ENCODE measurements at places on chromosomes 11 and 22.
A peak's percentile ranks its signal among the peaks of the same experiment; 100 is the strongest.

- DNase-seq = no peak
Observed at GRCh38 chr11:36022882-36023281, 79.0 kb downstream of the LDLRAD3 start.

DNA sequence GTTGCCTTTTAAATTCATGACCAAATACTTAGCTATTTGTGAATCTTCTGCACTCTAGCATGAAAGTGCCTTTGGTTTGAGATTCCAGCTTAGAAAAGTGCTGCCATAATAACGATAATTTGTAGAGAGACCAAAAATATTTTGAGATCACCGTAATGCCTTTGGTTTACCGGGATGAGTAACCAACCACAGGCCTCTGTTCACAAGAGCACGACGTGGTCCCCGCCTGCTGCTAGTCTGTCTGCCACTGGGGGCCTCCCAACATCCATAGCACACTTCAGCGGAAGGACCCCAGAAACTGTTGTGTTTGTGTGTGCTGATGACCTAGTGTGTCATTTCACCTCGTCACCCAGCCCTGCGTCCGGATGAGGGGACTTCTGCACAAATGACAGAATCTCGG, 67.0 kb upstream of the RASSF10 start:
- DNase-seq = no peak

GRCh38 chr11:17514476-17514875, 29.7 kb downstream of the USH1C start:
- DNase-seq = no peak

GRCh38 chr11:576811-577610, 741 bp downstream of the PHRF1 start:
- no peak for DNase-seq

- DNase-seq = peak; percentile 52
Observed at GRCh38 chr11:133966921-133967598, 10.3 kb upstream of the IGSF9B start.

- peak; percentile 76 for DNase-seq
Observed at GRCh38 chr22:24427500-24428164, at the start of gene ADORA2A. ADORA2A (plus strand) TSS chr22:24427599; CDS start chr22:24433405, 5,806 bp downstream.

DNA sequence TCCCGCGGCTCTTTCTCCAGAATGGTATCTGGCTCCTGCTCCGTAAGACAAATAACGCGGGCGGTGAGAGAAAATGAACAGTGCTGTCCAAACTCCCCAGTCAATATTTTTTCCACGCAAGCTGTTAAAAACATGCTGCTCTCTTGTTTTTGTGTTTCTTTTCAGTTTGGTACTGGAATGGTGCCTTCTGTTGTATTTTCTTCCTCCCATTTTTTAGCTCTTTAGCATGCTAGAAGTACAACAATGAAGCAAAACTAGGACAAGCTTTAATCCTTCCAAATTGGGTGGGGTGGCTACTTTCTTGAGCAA, 599 bp upstream of the PPP2R1B start:
- DNase-seq = no peak

GRCh38 chr11:12798609-12799011, 124.4 kb downstream of the TEAD1 start:
- no peak for DNase-seq

DNA sequence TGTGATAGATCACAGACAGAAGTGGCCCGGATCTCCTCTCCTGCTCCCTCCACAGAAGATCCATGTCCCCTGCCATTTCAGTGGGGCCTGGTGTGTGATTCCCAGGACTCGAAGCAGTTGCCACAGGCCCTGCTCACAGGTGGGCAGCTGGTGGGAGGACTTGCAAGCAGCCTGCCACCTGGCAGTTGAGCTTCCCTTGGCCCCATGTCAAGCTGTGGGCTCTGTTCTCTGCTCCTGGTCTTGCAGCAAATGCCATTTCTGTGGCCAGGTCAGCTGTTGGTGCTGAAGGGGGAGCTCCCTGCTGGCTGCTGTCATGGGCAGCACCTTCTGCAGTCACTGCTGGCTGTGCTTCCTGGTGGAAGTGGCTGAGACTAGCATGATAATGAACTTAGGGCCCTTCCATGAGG, 59.1 kb upstream of the SLC22A12 start:
- no peak for DNase-seq

DNA sequence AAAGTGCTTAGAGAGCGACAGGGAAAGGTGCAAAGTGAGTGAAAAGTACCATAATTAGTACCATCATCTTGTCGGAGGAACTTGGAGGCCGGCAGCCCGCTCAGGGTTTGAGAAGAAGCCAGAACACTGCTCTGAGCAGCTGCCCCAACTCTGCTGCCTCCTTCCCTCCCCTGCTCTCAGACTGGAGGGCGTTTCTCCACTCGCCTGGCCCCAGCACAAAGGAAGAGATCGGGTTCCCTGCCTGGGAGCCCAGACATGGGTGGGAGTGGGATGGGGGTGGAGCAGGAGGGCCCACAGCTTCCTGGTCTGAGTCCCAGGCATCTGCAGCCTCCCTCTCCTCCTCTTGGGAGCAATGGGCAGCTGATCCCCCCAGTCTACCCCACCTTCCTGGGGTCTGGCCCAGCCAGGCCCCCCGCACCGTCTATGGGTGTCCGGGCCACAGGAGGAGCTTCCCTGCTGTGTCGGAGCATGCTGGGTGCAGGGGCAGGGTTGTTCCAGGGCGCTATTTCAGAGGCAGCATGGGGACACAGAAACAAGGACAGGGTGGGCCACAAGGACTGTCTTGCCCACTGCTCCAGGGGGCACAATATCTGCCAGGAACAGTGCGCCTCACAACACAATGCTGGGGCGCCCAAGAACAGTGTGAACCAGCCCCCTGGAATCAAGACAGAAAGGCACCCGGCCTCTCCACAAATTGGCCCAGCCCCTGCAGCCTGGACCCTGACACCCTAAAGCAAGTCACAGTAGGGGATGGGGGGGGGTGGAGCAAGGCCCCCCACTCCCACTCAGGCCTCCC, 4.8 kb downstream of the LIF start:
- DNase-seq = no peak

DNA sequence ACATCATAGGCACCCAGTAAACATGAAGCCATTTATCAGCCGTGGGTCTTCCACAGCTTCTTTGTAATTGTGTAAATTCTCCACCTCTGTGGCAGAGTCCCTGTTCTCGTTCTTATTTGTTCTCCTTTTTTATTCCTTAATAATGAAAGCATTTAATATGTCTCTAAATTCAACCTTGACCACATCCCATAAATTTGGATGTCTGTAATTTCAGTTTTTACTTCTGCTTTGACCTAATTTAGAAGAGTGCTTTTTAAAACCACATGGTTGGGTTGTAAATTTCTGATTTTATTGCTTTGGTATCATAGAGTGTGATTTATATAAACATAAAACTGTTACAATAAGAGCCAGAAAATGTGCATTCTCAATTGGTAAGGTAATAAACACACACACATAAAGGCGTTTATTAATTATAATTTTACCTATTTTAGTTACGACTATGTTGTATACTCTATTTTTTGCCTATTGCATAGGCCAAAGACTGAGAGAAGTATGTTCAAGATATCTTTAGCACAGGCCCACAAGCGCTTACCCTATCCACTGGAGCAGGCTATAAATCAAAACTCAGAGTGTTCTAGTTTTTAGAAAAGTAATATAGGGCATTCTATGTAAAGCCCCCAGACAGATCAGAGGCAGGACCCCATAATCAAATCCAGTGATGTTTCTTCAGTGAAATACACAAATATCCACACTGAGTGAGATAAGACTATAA, 58.0 kb upstream of the CCND1 start:
- DNase-seq = no peak

DNA sequence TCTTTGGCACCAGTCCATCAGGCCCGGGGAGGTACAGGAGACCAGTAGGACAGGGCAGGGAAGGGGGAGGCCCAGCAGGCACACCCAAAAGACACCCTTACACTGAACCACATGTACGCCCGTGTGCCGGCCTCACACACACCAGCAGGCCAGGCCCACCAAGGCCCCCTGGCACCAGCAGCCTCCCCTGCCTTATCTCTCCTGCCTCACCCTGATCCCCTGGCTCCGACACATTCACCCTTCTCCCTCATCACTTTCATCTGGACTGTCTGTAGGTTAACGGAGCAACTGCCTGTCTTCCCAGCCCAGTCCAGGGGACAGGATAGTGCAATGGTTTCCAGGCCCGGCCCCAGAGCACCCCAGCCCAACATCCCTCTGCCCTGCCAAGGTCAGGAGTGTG, 4.9 kb downstream of the CDKN1C start:
- DNase-seq = no peak

GRCh38 chr11:19344661-19345518, 104.1 kb upstream of the E2F8 start:
- no peak for DNase-seq

GRCh38 chr11:27456795-27457329, 15.7 kb downstream of the LGR4 start:
- DNase-seq = no peak

GRCh38 chr11:20066783-20067156, 93.5 kb downstream of the DBX1 start:
- no peak for DNase-seq

DNA sequence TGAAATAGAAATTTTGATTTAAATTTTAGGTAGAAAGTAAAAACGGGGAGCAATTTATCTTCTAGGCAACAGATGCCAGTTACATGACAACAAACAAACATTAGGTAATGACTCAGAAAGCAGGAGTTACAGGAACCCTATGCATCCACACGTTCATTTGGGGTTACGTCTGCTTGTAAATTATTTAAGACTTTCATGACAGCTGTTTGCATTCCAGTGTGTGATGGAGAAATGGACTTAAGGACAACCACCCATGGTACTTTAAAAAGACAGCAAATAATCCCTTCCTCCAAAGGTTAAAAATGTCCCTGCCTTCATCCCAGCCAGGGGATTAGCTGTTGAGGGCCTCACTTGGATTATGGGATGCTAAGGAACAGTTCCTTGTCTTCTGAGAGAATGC, 11.8 kb downstream of the E2F8 start:
- DNase-seq = no peak

GRCh38 chr11:88208745-88209144, 33.5 kb upstream of the RAB38 start:
- no peak for DNase-seq

DNA sequence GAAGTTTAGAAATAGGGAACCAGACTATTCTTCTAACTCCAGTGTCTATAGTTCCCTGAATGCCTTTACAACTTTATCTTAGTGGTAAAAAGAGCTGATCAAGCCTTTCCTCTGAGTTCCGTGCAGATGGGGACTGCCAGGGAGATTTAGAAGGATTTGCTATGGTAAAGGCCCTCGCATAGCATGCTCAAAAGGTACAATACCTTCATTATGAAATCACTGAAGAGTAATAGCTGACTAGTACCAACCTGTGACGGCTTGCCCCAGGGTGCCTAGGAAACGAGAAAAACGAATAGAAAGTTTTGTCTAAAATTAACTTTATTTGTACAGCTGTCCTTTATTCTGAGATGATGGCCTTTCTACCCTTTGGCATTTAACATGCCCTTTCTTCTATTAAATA, 150.1 kb upstream of the ARHGAP42 start:
- no peak for DNase-seq

DNA sequence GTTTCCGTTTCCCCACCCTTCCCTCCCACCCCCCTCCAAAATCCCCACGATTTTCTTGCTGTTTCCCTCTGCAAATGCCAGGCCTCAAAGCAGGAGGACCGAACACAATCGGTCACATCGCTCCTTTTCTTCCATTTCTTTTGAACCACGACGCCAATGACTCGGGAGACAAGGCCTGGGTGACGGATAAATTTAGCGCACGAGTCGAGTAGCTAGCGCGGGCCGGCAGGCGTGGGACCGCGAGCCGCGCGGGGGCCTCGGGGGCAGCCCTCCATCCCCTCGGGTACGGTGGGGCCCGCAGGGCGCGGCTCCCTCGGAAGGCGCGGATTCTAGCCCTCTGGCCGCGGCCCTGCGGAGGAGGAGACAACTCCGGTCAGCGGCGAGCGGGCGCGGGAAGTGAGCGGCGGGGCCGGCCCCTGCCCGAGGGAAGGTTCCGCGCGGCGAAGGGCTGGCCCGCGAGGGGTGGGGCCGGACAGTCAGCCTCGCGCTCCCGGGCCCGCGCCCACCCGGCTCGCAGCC, 414 bp downstream of the JOSD1 start:
- DNase-seq = no peak

- no peak for DNase-seq
Observed at GRCh38 chr11:28566339-28567089, 458.3 kb downstream of the METTL15 start.

GRCh38 chr11:95461858-95462257, 230.9 kb upstream of the SESN3 start:
- DNase-seq = no peak

DNA sequence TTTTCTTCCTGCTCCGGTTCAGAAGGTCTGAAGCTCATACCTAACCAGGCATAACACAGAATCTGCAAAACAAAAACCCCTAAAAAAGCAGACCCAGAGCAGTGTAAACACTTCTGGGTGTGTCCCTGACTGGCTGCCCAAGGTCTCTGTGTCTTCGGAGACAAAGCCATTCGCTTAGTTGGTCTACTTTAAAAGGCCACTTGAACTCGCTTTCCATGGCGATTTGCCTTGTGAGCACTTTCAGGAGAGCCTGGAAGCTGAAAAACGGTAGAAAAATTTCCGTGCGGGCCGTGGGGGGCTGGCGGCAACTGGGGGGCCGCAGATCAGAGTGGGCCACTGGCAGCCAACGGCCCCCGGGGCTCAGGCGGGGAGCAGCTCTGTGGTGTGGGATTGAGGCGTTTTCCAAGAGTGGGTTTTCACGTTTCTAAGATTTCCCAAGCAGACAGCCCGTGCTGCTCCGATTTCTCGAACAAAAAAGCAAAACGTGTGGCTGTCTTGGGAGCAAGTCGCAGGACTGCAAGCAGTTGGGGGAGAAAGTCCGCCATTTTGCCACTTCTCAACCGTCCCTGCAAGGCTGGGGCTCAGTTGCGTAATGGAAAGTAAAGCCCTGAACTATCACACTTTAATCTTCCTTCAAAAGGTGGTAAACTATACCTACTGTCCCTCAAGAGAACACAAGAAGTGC, 661 bp upstream of the MALAT1 start:
- DNase-seq = peak; percentile 64

DNA sequence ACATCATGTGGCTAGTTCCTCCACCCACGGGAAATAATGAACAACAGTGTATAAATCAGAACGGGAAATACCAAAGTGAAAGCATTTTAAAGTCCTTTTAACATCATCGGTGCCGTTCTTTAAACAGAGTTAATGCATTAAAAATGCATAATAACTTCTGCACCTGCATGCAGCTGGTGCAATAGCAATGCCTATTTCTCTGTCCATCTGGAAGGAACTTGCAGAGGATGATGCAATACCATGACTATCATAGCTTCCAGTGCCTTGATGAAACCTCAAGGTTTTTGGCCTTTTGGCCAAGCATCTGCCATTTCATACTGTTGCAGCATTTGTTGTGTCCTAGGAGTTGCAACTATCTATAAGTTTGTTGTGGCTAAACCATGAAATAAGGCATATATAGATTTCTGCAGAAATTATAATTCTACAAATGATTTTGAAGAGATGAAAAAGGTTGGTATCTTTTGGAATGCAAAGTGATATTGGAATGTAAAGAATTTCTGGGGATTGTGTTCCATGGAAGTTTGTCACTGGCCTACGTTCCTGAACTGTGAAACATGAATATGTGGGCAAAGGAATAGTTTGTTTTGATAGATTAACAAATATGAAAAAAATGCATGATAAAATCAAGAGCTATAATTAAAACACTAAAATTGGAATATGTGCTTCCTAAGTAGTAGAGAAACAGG, 9.8 kb upstream of the EIF3F start:
- DNase-seq = no peak

- DNase-seq = no peak
Observed at GRCh38 chr11:74397501-74398243, 561 bp downstream of the PGM2L1 start.

GRCh38 chr11:2465202-2466068, 20.6 kb downstream of the KCNQ1 start:
- no peak for DNase-seq

- DNase-seq = no peak
Observed at GRCh38 chr22:48719978-48720661, 1107.6 kb downstream of the BRD1 start.
